ENCODE measurements at places on chromosomes 7 and 10. TPM values are rescaled to one million over a fixed set of nuclear protein-coding genes. Genes with fewer than 3 reads are reported as not detected.

Gene SHTN1
- total RNA-seq, result 3.2 TPM

- DNase-seq, result no peak
Measured at GRCh38 chr7:142785841-142786250, 15.1 kb downstream of the PRSS2 start.

DNA sequence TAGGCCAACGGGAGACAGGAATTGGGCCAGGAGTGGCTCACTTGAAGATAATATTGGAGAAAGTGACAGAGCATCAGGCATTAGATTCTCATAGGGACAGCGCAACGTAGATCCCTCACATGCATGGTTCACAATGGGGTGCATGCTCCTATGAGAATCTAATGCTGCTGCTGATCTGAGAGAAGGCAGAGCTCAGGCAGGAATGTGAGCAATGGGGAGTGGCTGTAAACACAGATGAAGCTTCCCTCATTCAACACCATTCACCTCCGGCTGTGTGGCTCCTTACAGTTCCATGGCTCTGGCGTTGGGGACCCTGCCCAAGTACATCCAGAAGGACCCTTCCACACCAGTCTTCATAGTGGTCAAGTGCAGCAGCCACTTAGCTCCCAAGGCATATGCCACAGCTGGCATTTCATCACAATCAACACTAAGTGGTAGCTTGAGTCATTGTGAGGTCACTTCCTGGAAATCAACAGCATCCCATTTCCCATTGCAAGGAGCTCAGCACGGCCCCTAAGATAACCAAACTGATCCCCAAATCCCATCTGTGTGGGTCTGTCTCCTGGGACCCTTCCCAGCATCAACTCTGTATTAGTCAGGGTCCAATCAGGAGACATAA lies 174.5 kb downstream of the TPST1 start:
- no peak for DNase-seq

Gene VAX1
- total RNA-seq, result not detected

GRCh38 chr10:112883360-112884178 lies 66.5 kb upstream of the TCF7L2 start:
- DNase-seq, result no peak

DNA sequence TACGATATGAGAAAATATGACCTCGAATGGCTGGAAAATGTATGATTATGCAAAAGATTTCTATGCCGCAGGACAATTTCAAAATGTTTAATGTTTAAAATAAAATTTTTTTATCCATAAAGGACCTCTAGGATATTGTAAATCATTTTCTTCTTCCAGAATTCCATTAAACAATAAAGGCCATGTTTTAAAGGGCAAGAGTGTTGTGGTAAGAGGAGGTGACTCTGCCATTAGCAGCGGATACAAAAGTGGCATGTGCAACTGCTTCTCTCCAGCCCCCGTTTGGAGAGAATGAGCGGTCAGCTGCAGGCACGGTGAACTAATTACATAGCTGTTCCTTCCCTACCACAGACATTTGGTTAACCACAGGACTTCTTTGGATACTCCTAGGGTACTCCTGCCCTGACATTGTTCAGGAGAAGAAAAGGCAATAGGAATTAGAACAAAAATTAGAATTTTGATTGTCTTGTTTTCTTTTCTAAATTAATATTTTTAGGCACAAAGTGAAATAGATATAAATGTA lies 63.8 kb downstream of the HBP1 start:
- DNase-seq, result no peak

GRCh38 chr10:19785366-19785765 lies 30.9 kb upstream of the PLXDC2 start:
- DNase-seq, result no peak

GRCh38 chr10:70106958-70107791 lies 25.4 kb downstream of the AIFM2 start:
- no peak for DNase-seq

DNA sequence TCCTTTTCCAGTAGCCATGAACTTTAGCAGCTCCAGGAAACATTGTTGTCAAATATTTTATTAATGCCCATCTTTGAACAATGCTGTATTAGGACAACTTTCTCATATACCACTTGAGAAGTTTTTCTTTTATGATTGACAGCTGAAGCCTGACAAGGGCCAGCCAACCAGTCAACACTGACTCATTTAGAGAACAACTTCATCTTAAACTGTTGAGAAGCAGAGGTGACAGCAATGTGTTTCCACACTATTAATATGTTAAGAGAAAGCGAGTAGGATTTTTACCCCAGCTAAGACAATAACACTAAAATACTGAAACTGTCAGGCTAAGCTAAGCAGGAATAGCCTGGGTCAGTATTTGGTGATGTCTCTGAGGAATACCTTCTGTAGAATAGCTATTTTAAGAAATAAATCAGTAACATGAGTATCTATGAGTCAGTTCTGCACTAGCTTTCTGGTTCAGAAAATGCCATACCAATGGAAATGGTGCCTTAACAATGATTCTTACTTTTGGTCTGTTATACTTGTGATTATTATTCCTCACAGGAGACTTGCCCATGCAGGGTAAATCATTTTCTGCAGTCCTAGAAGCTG lies 168.8 kb upstream of the POT1 start:
- DNase-seq, result no peak

DNA sequence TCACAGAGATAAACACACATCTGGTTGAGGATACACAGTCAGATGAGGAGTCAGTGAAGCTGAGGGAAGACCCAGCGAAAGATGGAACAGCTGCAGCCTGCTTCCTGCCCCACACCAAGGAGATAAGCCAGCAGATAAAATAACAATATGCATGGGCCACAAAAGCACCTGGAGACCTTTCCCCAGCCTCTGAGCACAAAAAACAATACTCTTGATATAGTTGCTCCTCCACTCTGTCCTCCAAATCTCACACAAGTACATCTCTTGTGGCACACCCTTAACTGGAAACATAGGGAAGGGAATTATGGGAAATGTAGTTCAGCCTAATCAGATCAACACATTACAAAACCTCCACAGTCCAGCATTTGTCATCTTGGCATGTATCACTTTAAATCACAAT lies 9.7 kb upstream of the FHIP2A start:
- DNase-seq, result no peak

GRCh38 chr10:46538717-46539426 lies 17.6 kb downstream of the GPRIN2 start:
- DNase-seq, result no peak

Gene CPEB3
- total RNA-seq, result 16.9 TPM

DNA sequence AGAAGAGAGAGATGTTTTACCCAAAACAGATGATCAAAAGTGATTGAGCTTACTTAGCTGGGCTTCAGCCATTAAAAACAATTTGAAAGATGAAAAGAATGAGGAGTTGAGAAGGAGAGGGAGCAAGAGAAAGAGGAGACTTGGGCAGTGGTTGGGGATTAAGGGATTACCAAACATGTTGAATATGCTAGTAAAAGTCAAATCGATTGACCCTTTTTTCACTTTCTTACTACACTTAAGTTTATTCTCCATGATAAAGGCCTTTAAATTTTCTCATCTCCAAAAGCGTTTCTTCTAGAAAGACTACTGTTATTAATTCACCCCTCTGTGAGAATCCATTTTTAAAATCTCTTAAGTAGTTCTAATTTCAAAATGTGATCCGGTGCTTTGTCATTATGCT lies 1254.0 kb upstream of the PHF14 start:
- no peak for DNase-seq

- no peak for DNase-seq
Measured at GRCh38 chr7:158186864-158187693, 400.5 kb downstream of the PTPRN2 start.

DNA sequence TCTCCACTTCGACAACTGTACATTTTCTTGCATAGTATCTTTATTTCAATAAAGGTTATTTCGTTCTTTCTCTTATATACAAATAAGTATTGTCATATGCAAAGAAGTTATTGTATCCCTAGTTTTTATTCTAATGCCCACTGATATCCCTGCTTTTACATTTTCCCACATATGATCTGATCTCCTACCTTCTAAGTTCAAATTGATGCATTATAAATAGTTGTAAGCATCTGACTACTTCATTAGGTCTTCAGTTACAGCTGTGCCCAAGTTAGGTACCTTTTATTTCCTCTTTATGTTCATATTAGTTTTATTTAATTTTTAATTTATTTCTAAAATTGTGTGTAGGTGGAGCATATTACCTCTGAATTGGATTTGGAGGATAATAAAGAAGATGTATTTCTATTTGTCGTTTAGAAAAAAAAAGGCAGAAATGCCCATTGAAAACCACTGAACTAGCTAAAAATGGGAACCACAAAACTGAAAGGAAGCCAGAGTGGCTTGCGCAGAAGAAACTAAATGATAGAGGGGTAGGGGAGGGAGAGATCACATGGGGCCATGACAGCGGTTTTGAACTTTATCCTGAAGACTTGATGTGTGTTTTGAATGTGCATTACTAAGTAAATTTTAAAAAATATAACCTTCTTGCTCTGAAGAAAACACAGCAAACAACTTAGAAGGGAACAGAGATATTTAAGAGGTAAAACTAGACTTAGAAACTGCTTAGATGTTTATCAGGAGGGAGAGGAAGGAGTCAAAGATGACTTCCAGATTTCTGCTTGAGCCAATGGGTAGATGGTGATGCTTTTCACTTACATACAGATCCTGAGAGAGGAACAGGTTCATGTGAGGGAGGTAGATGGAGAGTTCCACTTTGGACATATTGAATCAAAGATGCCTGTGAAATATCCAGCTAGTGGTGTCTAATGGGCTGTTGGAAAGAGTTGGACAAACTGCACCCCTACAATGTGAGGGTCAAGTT lies 9.3 kb upstream of the ZC3HAV1L start:
- DNase-seq, result no peak

DNA sequence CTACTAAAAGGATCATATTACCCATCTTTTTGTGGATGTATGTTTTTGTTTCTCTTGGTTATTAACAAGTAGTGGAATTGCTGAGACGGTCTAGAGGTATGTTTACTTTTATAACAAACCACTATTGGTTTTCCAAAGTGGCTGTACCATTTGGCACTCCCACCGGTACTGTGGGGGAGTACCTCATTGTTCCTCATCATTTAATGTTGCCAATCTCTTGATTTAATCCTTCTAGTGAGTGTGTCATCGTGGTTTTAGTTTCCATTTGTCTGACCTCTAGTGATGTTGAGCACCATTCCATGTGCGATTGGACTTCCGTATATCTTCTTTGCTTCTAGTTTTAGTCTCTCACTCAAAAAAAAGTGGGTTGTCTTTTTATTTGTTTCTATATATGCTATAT lies 50.4 kb downstream of the RBM33 start:
- DNase-seq, result no peak

DNA sequence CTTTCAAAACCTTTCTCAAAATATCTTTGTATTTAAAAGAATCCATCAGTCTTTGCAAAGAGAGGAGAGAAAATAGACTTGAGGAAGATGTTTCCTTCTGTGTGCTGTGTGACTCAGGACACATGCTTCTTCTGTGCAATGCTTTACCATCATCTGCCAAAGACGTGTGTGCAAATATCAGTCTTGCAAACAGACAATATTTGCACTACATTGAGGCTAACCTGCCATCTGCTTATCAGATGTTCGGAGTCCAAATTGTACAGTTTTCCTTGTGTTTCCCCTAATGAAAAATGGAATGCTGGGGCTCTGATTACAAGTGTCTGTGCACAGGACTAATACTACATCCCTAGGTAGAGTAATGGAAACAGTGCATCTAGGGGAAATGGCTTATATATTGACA lies 353.1 kb upstream of the LRRTM3 start:
- DNase-seq, result no peak

Gene ZNF273
- total RNA-seq, result 2.6 TPM

DNA sequence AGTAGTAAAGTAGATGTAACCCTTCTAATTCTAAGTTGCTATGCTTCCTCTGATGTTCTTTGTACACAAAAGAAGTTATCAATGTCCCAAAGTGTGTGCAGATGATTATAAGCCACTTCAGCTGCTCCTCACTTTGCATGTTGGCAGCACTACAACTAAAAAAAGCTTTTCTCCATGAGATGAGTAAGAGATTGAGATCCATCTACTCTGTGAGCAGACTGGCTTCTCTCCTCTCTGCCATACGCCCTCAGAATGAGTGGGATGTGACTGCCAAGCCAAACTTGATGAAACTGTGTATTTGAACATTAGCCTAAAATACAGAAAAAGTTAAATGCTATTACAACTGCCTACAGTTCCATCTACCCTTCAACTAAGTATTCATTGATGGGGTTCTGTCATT lies 102.9 kb upstream of the ETV1 start:
- DNase-seq, result no peak

GRCh38 chr7:149498811-149499210 lies 1.2 kb upstream of the ZNF746 start:
- no peak for DNase-seq

- no peak for DNase-seq
Measured at GRCh38 chr7:125491137-125491536, 561.5 kb upstream of the POT1 start.

DNA sequence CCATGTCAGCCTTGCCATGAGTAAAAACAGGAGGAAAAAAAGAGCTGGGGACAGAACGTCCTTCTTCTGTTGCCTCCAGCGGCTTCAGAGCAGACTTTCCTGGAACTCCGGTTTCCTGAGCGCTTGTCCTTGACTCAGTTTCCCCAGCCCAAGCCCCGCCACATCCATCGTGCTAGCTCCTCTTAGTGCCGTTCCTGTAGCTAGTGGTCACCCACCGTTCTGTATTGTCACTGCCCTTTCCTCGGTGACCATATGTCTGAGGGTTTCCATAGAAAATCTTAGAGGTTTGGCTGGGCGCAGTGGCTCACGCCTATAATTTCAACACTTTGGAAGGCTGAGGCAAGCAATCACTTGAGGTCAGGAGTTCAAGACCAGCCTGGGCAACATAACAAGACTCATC lies 100.1 kb downstream of the CUX1 start:
- no peak for DNase-seq

DNA sequence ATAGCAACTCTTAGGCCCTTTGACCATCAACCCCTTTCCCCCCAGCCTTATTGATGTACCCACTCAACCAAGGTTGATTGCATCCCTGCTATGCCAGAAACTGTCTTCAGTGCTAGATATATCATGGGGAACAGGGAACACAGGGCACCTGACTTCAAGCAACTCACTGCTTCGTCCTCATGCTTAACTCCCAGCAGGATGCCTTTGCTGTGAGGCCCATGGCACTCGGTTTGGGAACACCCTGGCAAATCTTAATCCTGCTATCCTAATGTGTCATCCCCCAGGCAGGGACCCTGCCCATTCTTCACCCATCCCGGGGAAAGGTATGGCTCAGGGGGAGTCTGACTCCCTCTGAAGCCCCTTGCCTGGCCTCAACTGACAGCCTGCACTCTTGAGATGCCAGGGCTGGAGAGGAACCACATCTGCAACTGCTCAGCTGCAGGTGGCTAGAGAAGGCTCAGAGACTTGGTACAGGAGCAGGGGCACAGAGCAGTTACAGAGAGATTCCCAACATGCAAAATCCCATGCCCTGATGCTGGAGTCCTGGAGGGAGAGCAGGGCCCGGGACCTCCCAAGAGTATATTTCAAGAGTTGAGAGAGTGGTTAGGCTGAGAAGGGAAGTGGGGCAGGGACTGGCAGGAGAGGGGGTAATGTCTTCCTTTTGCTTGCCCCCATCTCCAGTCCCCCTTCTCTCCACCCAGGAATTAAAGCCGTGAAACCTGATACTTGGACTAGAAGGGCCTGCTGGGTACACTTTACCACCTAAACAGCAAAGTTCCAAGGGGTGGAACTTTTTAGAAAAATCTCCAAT lies 2.4 kb upstream of the UNC5B start:
- no peak for DNase-seq
